SW 1271 (cell line): ENCODE measurements at places on chromosomes 6 and 20.
A peak's percentile ranks its signal among the peaks of the same experiment; 100 is the strongest.

DNA sequence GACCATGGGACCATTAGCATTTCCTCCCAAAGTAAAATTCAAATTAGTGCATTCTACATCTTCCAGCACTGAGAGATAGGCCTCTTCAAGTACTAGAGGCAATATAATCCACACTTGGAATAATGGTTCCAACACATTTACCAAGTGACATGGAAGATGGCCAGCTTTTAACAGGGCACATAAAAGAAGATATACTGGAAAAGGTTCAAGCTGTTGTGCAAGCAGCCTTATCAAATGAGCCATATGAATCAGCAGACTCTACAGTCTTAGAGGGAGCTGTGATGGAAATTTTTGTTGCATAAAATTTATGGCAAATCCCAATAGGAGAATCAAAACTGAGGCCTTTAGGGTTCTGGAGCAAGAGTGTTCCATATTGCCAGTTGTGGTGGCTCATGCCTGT lies 526.6 kb upstream of the IRAK1BP1 start:
- DNase-seq, result no peak

DNA sequence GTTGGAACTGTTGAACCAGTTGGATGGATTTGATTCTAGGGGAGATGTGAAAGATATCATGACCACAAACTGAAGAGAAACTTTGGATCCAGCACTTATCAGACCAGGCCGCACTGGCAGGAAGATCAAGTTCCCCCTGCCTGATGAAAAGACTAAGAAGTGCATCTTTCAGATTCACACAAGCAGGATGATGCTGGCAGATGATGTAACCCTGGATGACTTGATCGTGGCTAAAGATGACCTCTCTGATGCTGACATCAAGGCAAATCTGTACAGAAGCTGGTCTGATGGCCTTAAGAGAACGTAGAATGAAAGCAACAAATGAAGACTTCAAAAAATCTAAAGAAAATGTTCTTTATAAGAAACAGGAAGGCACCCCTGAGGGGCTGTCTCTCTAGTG lies 72.8 kb upstream of the CDYL start:
- DNase-seq, result no peak

- DNase-seq, result no peak
Measured at GRCh38 chr6:125358898-125359297, 57.1 kb upstream of the HDDC2 start.

- DNase-seq, result no peak
Measured at GRCh38 chr6:90466154-90466940, 120.5 kb downstream of the MAP3K7 start.

- DNase-seq, result no peak
Measured at GRCh38 chr20:53879048-53879684, 191.2 kb downstream of the BCAS1 start.

DNA sequence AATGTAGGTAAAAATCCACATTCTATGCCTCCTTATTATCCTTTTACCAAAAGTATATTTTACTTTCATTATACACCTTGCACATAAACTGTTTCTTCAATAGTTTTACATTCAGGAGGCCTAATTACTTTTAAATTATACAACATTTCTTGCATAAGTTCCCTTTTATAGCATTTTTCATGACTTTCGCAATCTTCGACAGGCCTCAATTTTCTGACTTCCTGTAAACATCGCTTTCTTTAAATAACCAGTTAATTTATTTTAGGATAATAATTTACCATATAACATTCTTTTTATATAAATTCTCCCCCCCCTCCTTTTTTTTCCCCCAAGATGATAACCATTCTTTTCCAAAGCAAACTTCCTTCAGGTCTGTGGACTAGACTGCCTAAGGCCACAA lies 9.2 kb downstream of the SLC35A1 start:
- no peak for DNase-seq

DNA sequence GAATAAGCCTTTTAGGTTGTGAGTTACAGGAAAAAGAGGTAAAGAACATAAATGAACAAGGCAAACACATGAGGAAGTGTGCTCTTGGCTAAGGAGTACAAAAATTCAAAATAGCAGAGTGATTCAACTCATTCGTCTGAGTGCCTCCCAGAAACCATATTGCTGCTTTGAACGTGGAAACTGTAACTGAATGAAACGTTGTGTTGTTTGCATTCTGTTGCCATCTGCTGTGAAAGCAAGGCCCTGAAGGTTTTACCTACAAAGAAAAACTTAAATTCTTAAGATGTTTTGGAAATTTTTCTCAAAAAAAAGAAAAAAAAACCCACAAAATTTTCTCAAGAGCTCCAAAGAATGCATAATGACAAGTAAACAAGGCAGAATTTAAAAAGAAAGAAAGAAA lies 375.4 kb upstream of the HS3ST5 start:
- DNase-seq, result no peak

DNA sequence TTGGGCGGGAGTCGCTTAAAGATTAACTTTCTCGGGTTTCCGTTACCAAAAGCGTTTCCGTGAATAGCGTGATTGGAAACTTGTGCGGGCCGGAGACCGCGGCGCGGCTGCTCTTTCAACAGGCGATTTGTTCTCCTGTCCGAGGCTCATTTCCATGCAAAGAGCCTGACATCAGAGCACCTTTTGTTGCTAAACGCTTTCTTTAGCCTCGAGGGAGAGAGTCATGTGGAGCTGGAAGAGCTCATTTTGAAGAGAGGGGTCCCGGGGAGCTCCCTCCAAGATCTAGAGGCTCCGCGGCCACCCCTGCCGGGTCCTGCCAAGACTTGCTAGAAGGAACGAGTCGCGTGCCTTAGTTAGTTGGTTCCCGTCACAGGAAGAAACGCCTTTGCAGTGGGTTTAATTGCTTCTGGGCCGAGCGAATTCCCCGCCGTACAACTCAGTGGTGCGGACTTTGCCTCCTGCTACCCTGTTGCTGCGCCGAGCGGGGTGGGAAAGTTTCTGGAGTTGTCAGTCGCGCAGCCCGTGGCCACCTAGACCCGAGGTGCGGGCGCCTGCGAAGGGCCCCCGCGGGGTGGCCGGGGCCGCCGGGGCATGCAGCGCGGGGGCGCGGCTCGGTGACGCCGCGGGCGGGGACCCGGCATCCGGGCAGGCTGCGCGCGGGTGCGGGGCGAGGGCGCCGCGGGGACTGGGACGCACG lies at the start of gene SASH1:
TSS of gene SASH1 (plus strand) at position 489 of the 697 bp plus-strand sequence. CDS start 230 bp downstream, outside the sequence.
- peak; percentile 66 for DNase-seq

DNA sequence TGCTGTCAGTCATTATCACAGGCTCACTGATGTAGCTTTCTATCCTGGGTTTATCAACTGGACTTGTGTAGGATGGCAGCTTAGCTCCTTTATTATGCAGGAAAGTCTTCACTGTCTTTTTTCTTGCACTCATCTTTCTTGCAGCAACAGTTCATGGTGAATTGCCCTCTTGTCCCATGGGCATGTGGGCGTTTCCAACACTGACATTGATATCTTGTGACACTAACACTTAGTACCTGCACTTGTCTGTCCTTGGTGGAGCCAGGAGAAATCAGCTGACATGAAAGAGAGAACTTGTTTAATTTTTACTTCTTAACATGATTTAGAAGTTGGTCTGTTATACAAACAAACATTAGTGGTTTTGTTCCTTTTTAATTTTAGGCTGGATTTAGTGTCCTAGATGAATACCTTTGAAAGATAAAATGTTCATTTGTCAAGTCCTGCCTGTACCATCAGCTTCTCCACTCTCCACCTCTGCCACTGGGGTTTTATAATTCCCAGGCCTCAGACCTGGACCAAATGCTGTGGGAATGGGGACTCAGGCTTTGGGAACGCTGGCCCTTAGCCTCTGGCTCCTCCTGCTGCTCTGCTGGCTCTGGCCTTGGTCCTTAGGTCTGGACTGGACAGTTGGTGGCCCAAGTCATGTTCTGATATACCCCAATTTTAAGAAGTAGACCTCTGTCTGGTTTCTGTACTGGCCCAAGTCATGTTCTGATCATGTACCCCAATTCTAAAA lies 161.0 kb upstream of the LAMP5 start:
- DNase-seq, result no peak
